ENCODE measurements at places on chromosomes 1 and 21.

- DNase-seq: no peak
Measured at GRCh38 chr1:169271098-169271497, 96.5 kb downstream of the NME7 start.

DNA sequence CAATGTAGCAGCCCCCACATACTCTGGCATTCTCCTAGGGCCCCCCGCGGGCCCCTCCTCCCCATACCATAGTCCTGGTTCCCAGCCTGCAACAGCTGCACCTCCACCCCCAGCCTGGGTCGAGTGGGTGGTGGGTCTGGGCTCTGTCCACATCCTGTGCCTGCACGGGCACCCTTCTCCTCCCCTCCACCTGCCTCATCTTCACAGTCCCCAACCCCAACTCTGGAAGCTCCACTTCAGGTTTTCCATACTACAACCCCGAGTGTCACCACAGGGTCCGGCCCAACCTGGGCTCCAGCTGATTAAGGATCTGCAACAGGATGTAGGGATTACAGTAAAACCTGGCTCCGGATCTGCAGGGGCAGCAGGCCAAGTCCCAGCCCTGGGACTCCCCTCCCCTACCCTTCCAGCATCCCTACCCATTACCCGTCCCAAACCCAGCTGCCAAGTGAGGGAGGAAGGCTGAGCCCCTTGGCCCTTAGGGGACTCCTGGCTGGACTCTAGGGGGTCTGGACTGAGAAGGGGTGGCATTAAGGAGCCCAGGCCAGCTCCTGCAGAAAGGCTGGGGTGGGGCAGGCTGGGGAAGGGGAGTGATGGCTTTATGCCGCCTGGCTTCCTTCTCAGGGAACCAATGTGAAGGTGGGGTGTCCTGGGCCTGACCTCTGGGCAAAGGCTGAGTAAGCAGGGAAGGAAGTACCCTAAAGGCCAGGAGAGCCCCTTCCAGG is 116.8 kb downstream of the CASZ1 start:
- DNase-seq: peak; percentile 69

DNA sequence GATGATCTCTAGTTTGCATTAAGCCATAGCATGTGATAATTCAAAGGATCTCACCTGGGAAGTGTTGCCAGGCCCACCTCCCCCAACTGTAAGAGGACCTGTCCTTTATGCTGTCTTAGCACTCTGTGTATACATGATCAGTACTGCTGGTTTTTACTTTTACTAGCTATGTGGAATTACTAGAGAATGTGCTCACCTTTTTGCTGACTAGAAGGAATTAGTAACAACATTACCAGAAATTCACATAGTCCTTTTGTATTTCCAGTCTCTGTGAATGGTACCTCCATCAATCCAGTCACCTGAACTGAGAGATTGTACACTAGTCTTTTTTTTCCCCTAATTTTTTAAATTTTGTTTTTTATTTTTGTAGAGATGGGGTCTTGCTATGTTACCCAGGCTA is 46.6 kb downstream of the EEIG2 start:
- DNase-seq: no peak

DNA sequence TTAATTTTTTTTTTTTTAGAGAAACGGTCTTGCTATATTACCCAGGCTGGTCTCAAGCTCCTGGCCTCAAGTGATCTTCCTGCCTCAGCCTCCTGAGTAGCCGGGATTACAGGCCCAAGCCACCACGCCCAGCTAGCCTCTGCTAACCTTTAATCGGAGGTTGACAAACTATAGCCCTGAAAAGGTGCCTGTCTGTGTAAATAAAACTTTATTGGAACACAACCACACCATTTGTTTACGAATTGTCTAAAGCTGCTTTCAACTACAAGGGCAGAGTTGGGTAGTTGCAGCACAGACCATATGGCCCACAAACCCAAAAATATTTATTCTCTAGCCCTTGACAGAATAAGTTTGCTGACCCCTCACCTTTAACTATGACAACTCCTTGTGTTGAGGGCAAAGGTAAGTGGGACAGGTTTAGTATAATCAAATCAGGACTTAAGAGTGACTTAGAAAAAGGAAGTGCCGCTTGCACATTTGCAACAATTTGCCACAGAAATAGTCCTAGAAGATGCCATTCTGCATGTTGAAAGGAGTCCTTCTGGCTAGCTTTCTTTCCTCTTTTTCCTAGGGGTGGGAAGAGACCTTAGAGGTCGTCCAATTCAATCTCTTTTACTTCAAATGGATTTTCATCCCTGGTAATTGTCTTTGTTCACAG is 16.4 kb downstream of the RGS8 start:
- no peak for DNase-seq

GRCh38 chr1:94580367-94581115 is 39.0 kb upstream of the F3 start:
- no peak for DNase-seq

DNA sequence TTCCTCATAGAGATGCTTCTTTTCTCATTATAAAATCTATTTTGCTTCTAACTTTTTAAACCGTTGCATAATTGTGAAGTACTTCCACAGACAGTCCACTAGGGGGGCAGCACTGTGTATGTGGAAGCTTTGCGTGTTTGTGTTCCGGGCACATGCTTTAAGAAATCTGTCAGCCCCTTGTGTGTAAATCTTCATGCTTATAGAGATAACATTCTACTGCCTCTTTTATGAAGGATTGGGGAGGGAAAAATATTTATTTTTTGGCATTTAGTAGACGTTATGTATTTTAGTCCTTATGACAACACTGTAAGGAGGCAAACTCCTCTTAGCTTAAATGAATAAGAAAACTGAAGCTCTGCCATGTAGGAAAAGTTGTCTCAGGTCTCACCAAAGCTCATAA is 157.3 kb upstream of the PTGFR start:
- no peak for DNase-seq

GRCh38 chr1:194039578-194039977 is 853.2 kb upstream of the B3GALT2 start:
- no peak for DNase-seq

DNA sequence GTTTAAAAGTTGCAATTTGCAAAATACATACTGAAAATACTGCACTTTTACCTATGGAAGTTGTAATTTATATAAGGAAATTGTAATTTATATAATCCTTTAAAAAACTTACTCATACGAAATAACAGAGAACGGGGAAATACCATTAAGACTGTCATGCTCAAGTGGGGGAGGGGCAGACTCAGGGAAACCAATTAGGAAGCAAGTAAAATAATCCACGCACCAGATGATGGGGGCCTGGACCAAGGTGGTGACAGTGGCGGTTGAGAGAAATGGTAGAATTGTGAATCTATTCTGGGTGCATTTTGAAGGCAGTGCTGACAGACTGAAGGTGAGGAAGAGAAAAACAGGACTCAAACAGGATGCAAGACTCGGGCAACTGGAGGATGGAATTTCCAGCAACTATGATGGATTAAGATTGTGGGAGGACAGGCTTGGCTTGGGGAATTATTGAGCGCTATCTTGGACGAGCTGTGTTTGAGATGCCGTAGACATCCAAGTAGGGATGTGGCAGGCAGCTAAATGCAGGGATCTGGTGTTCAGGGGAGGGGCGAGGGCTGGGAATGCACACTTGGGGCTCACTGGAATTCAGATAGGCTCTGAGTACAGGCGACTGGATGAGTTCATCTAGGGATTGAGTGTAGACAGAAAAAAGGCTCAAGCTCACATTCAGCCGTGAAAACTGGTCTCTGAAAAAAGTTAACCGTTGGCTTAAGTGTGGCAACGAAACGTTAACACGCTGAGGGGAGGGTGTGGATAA is 977 bp downstream of the LCA5L start:
- DNase-seq: no peak

GRCh38 chr1:246537887-246538286 is 28.2 kb downstream of the TFB2M start:
- DNase-seq: peak; percentile 51

- no peak for DNase-seq
Measured at GRCh38 chr1:154398141-154398540, 7.0 kb upstream of the IL6R start.

- no peak for DNase-seq
Measured at GRCh38 chr1:87897481-87897880, 568.8 kb downstream of the LMO4 start.

DNA sequence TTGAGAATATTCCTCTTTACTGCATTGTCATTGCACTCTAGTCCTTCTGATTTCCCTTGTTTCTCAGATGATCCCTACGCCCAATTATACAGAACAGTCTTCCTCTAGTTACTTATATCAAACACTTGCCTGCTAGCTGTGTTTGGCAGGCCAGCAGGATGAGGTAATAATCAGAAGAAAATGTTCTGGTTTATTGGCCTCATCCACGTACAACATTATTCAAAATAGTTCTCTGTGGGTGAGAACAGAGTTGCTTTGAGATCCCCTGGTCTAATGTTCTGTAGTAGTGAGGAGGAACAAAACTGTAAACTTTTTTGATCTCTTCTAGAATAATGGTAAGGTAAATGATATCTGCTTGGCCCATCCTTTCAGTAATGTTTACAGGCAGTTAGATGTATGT is 22.3 kb upstream of the C1orf105 start:
- no peak for DNase-seq

DNA sequence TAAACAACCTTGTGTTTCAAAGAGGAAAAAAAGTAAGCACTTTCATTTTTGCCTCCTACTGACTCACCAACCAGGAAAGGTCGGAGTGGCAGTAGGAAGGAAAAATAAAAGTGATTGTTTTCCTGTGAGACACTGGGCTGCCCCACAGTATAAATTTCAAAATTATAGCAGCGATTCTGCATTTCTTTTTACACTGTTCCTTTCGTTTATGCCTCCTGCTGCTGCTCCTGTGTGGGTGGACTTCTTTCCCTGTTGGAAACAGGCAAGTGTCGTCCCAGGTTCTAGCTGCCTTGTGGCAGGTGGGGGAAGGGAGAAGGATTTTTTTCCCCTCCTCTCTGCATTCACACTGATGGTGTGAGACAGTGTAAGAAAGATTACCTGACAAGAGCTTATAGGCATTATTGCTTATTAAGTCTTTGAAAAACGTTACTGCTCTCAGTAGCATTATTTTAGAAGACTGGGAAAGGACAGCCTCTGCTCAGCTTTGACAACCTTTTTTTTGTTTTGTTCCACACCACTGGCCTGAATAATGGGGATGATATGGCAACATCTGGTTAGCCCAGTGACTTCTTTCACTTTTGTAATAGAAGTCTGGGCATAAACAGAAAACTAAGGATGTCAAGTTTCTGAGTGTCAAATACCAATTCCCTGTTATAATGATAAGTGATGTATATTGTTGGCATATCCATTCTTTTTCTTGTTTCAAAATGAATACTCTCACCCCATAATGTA is 77.9 kb downstream of the NEK7 start:
- no peak for DNase-seq

DNA sequence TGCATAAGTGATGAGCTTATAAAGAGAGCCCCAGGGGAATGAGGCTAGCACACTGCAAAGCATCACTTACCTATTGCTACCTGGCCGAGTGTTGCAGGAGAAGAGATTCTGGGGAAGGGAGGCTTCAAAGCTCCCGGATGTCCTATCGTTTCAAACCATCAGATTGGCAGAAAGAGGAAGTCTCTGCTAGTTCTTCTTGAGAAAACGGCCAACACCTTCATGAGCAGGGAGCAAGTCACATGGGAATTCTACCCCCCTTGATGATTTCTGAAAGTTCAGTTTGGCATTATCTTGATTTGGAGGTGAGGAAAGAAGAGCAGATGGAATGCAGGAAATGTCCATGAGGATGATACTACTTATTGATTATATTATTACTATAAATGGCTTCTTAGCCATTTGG is 16.2 kb downstream of the SYF2 start:
- DNase-seq: no peak

GRCh38 chr1:84339503-84339902 is 38.0 kb downstream of the SAMD13 start:
- DNase-seq: no peak

GRCh38 chr1:178933105-178933561 is 62.3 kb upstream of the ANGPTL1 start:
- no peak for DNase-seq

GRCh38 chr1:117657031-117657430 is 51.2 kb downstream of the TENT5C start:
- no peak for DNase-seq

DNA sequence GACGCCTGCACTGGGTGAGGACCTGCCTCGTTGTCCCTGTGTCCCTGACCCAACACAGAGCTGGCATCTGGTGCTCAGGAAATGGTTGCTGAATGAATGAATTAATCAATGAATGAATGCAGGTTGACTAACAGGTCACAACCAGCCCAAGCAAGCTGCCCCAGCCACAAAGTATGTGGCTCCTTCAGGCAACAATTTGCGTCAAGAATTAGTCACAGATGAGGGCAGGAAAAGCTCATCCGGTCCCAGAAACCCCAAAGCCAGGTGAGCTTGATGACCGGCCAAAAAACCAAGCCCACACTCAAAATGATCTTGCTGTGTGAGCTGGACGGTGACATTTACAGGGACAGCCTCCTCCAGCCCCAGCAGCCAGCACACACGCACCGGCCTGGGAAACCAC is 40.6 kb upstream of the GPR153 start:
- DNase-seq: no peak

GRCh38 chr1:157941939-157942338 is 51.5 kb upstream of the KIRREL1 start:
- DNase-seq: no peak

DNA sequence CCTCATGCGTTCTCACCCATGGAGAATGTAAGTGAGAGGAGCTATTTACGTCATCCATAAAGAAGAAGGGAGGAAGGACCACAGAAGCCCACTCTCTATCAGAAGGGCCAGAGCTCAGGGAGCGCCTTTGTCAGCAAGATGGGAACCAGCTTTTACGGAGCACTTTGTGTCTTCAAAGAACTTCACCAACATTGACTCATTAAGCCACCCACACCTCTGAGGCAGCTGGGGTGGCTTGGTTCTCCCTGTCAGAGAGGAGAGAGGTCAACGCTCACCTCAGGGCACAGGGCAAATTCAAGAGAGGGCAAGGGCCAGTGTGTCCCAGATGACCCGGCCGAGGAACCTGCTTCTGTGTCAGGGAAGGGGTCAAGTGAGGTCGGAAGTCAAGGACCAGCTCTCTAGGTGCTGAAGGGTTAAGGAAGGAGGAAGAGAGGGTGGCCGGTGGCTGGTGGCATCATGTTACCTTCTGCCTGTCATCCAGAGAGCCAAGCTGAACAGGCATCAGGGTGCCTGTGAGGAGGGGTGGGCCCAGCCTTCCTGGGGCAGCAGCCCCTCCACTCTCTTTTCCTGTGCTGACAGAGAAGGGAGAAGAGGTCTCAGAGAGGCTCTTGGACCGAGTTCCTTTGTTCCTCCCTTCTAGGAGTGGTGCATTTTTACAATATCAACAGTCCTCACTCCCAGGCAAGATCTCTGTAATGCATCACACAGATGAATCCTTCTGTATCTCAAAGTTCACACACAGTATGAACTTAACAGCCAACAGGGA is 109.0 kb downstream of the ETS2 start:
- DNase-seq: no peak

- DNase-seq: no peak
Measured at GRCh38 chr1:47147047-47147785, 10.0 kb downstream of the CYP4A22 start.

GRCh38 chr1:35038723-35039122 is 7.0 kb upstream of the ZMYM6 start:
- DNase-seq: no peak

- peak; percentile 41 for DNase-seq
Measured at GRCh38 chr1:59290193-59290949, 6.5 kb upstream of the FGGY start.

Data from colonic mucosa (tissue), 4 donors.